Left cardiac atrium (tissue), 4 donors: ENCODE measurements at places on chromosomes 13 and 19.

GRCh38 chr13:80290591-80290990, 50.3 kb downstream of the SPRY2 start:
- no peak for DNase-seq

- no peak for DNase-seq
Measured at GRCh38 chr13:42474954-42475353, 99.0 kb upstream of the TNFSF11 start.

DNA sequence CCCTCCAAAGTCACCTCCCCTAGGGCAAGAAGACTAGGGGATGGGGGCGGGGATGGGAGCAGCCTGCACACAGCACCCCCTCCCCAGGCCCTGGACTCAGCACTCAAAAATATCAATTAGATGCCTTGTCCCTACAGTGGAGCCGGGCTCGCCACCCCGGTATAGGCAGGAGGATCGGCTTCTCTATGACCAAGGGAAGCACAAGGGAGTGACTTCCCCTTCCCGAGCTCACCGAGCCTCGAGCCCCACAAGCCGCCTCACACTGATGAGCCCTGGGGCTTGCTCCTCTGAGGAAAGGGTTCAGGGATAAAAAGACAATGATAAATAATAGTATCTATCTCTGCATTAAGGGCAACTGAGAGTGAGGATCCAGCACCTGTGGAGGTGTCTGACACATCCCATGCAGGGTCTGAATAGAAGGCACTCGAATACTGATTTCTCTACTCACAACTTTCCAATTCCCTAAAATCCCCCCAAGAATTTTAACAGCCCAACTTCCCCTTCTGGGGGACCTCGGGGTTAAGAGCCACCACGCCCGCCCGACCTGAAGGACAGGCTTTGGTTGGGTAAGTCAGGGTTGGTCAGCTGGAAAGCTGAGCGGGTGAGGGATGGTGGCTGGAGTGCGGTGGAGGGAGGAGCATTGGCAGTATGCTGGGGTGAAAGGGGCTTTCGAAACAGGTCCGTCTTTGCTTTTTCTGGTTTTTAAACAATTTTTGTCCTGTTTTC, 51.3 kb downstream of the STK24 start:
- DNase-seq, result no peak

DNA sequence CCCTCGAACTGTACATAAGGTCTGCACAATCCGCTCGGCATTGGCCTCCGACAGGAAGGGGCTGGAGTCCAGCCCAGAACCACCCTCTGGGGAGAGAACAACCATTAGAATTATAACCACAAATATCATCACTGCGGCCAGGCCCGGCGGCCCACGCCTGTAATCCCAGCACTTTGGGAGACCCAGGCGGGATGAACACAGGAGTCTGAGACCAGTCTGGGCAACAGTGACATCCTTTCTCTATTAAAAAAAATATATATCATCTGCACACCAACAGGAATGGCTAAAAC, 11.4 kb downstream of the COQ8B start:
- DNase-seq, result no peak

- DNase-seq, result no peak
Measured at GRCh38 chr19:4624301-4624700, 15.0 kb upstream of the TNFAIP8L1 start.

DNA sequence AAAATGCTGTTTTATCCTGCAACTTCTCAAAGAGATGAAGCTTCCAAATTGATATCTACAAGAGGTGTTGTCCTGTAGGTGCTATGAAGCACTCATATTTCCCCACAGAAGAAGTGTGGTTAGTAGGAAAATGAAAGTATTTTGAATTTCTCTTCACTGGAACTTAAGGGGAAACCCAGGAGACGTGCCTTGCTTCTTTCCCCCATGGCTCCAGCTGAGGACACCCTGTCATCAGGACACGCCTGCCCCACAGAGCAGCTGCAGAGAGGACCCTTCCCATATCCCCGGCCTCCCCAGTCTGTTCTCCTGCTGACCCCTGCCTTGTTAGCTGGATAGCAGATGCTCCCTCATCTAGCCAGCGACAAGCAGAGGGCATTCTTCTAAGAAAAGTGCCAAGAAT, 371.3 kb downstream of the COG6 start:
- no peak for DNase-seq

DNA sequence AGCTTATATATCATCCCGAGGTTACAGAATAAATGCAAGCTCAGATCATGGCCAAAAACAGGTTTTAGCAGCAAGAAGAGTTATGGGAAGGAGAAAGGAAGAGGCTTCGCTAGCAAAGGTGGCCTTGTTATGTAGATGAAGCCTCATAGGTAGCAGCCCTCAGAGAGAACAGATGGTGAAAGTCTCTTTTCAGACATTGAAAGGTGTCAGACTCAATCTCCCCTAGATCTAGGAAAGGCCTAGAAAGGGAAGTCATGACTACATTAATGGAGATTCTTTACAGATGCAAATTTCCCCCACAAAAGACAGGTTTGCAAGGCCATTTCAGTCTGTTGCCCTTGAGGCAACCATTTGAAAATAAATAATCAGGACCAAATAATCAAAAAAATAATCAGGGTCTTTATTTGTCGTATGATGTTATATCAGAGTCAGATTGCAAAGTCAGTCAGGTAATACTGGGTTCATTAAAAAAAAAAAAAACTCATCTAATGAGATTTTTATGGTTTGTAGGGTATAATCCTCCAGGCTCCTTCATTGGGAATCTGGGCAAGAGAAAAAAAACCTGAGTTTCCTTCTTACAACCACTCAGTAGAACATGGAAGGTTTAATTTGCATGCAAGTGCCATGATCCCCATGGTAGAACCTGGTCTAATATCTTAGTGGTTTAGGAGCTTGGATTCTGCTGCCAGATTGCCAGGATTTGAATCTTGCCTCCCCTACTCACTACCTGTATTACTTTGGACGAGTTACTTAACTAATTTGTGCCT, 50.8 kb upstream of the HTR2A start:
- DNase-seq, result no peak

GRCh38 chr19:12992729-12993128, 2.5 kb upstream of the NFIX start:
- DNase-seq, result no peak

- no peak for DNase-seq
Measured at GRCh38 chr19:18090545-18091216, 3.9 kb upstream of the IL12RB1 start.

DNA sequence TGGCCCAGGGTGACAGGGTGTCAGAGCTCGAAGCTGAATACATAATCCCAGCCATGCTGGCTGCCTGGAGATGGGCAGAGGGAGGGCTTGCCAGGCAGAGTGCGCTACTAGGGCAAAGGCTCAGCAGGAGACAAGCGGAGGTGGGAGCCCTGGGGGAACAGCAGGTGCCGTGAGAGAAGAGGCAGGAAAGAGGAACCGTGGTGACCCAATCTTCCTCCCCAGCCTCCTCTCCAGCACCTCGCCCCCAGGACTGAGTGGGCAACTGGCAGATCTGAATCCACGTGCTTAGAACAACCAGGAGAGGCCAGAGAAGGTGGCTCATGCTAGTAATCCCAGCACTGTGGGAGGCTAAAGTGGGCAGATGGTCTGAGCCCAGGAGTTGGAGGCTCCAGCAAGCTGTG, 11.0 kb upstream of the CCL25 start:
- no peak for DNase-seq

GRCh38 chr13:45728759-45729158, 26.6 kb downstream of the CBY2 start:
- no peak for DNase-seq

DNA sequence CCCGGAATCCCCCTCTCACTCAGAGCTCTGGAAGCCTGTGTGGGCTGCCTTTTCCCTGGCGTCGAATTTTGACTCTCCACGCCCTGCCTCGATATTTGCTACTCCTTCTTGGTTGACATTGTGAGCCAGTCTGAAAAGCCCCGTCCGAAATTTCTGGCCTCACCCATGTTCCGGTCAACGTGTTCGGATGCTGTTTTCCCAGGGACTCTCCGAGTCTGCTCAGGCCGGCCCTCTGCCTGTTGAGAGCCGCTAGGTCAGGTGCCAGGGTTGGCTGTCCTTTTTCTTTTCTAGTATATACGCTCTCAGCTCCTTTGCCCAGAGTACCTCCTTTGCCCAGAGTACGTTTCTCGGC, 6.8 kb upstream of the DGKH start:
- DNase-seq, result peak; percentile 58

DNA sequence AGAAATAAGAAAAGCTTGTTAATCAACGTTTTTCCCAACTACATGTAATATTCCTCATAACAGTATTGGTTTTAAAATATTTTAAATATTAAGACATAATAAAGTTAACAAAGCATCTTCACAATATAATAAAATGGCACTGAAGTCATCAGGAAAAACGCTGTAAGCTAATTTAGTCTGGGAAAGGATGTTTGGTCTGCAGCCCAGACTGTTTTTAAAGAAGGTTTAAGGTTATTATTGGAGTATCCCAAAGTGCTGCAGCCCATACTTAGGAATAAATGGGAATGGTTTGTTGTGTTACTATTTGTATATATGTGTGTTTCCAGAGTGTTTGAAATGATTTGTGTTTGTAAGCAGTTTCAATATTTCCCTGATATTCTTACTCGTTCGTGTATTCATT, 192.8 kb upstream of the MAB21L1 start:
- DNase-seq, result no peak

GRCh38 chr19:17281391-17282304, at the start of gene ANKLE1:
ANKLE1 (plus strand) TSS chr19:17281901; CDS start chr19:17281921, 20 bp downstream.
- no peak for DNase-seq

DNA sequence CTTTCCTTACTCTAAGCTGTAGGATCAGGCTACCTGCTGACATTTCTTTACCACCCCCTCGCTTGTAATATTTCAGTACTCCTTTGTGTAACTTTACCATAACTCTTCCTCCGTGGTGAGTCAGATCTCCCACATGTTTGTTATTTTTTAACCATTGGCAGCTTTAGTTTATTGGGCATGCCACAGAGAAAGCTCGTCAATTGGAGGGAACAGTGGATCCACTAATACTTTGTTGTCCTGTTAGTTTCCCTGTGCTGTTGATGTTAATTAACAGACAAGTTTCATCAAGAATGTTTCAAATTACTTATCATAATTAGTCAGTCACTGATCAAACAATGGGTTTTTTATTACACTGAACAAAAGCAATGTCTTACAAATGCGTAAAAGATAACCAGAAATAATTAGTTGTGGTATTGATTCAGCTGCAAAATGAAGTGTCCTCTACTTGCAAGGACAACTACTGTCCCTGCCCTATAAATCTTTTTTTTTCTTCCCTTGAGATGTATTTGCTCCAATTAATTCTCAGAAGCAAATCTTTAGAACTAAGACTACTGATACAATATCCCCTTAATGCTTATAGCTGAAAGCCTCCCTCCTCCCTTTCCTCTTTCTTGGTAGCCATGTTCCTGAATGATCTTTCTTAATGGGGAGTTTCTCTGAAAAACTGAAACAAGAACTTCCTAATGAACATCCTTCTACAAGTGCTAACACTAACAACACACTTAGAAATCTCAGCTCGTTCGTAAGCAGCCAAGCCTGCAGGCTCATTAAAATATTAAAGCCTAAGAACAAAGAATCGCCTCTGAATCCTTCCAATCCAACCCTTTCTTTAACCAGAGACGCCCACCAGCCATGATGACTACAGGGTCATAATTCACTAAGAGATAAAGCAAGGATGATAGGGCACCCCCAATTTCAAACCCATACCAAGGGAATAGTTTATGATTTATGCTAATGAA, 22.2 kb downstream of the EFNB2 start:
- no peak for DNase-seq

DNA sequence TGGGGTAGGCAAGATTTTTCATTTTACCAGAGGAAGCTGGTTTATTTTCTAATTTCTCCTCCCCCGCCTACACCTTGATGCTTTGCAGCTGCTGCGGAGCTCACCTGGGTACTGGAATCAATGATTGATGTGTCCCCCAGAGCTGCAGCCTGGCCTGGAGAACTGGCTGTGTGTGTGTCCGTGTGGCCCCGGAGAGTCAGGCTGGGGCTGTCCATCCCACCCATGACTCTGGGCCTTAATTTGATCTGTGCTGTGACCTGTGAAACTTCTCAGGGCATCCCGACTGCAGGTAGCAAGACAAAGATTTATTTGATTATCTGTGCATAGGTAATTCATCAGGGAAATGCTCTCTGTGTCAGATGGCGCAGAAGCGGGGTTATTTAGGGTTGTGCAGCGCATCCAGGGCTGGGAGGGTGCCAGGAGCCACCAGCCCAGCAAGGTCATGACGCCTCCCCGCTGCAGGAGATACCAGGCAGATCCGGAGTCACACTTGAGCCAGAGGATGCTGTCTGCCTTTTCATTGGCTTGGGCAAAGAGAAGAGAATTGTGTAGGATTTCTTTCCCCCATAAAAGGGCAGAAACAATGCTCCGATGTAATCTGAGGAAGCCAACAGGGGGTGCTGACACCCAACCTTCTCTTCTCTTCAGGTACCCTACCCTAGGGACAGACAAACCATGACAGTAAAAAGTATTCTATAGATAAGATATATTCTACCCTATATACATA, 346.6 kb downstream of the TSHZ3 start:
- DNase-seq, result no peak

DNA sequence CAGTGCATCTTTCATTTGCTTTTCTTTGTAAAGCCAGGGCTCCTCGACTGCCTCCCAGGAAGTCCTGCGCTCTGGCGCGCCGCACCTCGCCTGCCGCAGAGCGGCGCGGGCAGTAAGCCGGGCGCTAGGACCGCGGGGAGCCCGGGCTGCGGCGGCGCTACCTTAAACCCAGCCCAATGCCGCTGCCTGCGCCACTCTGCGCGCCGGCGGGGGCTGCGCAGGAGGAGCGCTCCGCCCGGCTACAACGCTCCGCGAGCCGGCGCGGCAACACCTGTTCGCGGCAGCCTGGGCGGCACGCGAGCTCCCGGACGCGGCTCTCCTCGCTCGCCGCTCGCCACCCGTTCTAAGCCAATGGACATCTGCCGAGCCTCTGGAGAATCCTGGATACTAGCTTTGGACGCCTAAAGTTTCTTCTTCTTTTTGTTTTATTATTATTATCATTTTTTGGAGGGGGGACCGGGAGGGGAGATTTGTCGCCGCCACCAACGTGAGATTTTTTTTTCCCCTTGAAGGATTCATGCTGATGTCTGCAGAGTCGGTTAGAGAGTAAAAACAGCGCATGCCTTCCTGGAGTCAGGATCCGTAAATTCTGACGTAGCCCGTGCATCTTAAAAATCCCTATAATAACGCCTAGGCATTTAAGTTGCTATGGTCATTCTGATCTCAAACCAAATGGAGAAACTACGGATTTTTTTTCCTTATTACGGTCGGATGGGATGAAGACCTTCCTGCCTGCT, at the start of gene FGF9:
Gene FGF9, plus strand, starts transcription at position 191 of the 737 bp plus-strand sequence. CDS start 840 bp downstream, outside the sequence.
- peak; percentile 78 for DNase-seq
